ENCODE measurements at places on chromosomes 2 and 18.

GRCh38 chr2:185628985-185629384 is 109.6 kb upstream of the FSIP2 start:
- no peak for DNase-seq

DNA sequence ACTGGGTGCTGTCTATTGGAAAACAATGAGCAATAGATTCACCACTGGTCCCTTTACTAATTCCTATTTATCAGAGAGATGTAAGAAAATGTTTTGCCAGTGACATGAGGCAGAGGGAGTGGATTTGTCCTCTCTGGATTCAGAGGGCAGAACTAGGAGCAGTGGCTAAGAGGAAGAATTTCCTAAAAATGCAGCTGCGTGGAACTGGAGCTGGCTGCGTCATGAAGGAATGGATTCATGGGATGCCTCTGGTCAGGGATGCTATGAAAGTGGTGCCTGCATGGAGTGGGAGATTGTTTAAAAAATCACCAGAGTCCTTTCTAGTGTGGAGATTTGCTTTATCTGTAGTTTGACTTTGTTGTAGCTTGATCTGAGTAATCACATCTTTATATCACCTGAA is 78.3 kb downstream of the ARHGEF33 start:
- DNase-seq = no peak

DNA sequence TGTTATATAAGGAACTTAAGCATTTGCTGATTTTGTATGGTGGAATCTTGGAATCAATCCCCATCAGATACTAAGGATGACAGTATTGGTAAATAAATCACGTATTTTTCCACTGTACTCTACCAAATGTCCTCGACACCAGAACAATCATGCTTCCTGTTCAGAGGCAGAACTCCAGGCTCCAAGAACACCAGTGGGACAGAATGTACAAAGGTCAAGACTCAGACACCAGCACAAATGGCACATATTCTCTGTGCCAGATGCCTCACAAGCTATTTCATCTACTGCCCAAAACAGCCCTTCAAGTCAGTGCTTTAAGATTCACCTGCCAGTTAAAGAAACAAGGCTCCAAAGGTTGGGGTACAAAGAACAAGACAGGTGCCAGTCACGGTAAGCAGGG is 420.5 kb downstream of the STK39 start:
- DNase-seq = no peak

DNA sequence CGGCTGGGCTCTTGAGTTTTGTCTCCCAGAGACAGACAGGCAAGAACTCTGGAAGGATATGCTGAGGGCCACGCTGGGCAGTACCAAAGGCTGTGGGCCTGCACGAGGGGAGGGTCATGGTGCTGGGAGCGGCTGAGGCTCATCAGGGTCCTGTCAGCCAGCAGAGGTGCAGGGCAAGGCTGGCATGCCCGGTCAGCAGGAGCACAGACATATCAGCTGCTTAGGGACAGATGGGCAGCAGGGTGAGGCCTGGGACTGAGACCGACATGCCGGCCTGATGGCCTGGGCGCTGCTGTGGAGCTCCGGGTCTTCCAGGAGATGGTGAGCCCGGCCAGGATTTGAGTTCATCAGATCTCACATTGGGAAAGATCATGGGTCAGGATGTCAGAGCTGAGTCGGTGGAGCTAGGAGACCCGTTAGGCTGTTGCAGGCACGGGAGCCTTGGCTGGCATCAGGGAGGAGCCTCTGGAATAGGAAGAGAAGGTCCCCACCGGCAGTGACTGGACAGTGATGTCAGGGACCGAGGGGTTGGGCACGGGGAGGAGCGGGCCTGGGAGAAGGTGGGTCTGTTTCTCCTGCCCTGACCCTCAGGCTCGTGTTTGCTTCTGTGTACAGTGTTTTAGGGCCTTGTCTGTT is 18.8 kb downstream of the CNDP2 start:
- DNase-seq = no peak

DNA sequence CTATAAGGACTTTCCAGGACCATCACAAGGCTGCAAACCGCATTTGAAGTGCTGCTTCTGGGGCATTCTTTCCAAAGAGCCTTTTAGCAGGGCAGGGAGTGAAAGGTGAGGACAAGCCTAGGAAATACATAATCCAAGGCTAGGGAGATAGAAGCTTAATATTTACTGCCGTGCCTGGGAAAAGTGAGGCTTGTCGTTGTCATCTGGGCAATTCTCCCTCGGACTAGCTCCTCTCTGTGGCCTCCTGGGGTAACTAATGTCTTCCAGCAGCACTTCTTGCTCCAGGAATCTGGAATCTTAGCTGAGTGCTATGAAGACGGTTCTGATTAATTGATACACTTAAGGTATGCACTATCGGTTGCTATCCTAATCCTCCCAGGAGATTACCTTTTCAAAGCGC is 69.3 kb upstream of the ATL2 start:
- DNase-seq = no peak

DNA sequence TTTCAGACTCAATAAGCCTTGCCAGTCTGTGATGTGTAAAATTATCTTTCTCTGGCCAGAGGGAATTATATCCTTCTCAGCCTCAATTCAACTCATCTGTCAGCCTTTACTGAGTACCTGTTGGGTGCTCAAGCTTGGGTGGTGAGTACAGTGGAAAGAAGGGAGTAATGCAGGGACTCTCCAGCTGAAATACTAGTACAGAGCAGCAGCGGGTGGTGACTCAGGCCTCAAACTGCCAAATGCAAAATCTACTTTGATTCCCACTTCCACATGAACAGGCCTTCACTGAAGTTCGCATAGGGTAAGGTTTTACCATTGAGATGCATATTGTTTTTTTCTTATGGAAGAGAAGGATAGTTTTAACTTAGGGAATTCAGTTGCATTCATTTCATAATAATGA is 326.8 kb downstream of the LRRTM1 start:
- DNase-seq = no peak

DNA sequence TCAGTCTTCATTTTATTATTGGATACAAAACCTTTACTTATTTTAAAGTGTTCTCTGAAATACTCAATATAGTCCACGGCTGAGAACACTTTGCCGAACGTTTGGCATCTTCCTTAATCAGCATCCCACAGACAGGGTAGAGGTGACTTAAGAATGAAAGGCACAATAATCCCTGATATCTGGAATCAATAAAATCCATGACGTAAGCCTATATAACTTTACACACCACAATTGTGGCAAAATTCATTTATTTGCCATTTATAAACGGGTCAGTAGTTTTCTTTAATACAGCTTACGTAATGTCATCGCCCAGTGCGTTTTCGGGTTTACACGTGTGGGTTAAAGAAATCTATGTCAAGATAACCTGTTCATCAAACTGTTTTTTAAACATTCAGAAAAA is 1.3 kb downstream of the MGAT4A start:
- no peak for DNase-seq

DNA sequence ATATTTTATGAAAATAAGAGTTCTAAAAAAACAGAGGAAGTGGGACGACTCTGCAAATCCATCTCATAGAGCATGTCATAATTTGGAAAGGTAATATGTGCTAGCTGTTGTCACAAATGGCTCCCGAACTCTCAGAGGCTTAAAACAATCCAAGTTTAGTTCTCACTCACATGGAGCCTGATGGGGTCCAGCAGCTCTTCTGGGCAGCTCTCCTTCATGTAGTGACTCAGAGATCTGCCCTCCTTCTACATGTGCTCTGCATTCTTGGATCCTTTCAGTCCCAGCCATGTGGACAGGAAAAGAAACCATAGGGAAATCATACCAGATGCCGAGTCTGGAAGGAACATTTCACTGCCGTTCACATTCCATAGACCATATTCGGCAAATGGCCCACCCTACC is 180.1 kb upstream of the APCDD1 start:
- no peak for DNase-seq

- DNase-seq = no peak
These were observed 15.7 kb downstream of the ARMC9 start for GRCh38 chr2:231213931-231214642.

DNA sequence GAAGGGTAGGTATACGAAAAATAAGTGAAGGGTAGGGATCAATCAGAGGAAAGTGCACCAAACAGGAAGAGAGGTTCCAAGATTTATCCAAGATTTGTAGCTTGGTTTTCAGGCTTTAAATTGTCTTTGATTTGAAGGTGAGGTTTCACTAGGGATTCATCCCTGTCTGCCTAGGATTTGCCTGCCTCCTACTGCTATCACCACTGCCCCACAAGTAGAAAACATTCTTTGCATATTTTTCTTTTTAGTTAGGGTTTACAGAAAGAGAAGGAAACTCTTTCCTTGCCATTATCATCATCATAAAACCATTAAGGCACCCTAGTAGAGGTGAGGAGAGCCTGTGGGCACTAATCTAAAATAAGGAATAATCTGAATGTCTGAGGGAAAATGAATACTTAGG is 45.8 kb upstream of the TANC1 start:
- no peak for DNase-seq

DNA sequence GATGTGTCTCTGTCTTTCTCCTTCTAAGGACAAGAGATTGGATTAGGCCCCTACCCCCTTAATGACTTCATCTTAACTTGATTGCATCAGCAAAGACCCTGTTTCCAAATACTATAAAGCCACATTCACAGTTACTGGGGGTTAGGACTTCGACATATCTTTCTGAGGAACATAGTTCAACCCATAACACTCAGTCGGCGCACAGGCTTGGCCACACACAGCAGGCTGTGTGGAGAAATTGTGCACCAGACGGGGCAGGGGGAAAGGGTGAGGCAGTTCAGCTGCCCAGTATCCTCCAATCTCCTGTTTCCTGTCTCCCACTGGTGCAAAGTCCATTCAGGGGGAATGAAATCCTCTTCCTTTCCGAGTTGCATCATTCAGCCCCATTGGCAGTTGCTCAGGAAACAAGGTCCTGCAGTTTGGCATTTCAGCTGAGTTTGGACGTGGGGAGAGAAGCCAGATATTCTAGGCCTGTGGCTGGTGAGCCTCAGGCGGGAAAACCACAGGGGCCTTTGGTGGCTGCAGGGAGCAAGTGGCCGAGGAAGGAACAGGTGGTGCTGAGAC is 9.4 kb upstream of the RAPGEF4 start:
- DNase-seq = no peak

DNA sequence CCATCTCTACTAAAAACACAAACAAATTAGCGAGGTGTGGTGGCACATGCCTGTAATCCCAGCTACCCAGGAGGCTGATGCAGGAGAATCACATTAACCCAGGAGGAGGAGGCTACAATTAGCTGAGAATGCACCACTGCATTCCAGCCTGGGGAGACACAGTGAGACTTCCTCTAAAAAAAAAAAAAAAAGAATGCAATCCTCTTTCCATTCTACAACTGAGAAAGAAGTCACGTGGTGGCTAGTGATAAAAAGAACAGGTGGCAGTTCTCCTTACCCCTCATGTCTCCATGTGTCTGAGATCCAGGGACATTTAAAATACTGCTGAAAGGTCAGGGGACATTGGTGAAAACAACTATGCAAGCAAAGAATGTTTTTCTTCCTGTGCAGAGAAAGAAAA is 24.4 kb upstream of the GPR39 start:
- DNase-seq = no peak

DNA sequence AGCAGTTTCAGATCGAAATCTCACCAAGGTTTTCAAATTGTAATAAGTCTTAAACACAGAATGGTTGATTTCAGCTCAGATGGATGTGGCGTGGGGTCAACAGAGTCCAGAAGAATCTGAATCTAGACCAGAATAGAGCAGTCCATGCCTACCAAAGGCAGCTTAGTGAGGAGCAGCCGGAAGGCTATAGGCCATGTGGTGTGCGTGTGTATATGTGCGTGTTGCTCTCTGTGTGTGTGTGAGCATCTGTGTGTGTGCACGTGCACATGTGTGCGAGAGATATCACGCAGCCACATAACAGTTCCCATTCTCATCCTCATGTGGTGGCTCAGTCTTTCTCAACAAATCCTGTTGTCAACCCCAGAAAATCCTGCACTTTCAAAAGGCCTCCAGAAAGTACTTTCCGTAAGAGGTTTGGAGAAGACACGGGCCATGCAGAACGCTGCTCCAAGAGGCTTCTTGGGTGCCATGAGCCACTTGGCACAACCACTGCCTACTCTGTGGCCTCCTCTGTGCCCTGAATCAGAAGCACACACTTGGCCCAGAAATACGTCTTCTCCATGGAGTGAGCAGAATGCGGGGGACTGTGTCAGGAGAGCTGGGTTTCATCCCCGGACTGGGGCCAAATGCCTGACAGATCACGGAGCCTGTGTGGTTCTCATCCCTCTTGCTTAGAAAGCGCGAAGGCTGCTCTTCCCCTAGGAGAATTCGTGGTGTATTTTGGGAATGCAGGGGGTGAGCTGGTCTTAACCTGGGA is 67.3 kb downstream of the ACKR3 start:
- DNase-seq = no peak

DNA sequence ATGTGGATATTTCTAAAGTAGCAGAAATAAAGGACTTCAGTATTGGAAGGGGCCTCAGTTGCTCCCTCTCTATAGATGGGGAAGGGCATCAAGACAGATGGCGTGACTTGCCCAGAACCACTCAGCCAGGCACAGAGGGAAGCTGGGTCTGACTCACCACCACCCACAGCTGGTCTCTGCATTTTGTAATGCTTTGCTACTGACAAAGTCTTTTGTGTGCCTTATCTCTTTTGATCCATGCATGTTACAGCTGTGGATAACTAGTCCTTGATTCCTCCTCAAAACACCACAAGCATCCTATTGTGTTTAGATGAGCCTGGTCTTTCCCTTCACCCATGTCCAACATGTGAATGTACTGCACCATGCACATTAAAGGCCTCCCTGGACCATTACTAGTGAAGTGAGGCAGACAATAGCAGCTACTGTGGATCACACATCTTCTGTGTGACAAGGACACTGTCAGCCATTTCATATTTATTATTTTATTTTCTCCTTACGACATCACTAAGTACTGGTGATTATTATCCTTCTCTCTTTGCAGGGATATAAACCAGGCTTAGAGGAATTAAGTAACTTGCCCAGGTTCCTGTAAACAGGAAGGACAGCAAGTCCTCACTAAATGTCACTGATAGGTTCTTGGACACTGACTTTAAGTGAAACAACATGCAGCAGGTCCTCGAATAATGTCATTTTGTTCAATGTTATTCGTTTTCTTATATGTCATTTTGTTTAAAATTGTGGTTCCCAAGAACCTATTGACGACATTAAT is 29.6 kb upstream of the IL37 start:
- no peak for DNase-seq

GRCh38 chr2:227228061-227228667 is 63.7 kb downstream of the COL4A3 start:
- DNase-seq = peak; percentile 26

GRCh38 chr2:132522901-132523300 is 106.3 kb downstream of the GPR39 start:
- no peak for DNase-seq

DNA sequence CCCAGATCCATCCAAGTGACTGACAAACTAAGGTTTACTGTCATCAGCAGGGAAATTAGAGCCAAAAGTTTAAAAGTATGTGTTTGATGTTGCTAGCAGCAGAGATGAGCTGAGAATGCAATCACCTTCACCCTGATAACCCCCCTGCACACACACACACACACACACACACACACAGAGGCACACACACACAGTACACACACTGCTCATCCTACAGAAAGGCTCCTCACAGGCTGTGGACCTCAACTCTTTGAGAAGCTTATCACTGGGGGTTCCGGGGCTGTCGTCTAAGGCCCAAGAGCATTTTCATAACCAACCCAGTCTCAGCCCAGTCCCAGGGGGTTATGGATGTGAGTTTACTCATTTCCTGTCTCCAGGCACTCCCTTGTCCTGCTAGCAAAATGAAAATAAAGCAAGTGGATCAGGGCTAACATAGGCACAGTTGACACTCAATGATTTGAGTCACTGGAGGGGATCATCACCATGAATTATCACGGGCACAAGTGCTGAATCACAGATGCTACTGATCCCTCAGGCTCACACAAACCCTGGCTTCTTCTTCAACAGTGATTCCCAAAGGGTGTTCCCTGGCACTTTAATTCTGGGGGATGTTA is 76.6 kb downstream of the ALK start:
- no peak for DNase-seq

Measured in NCI-H446 treated with DMSO at 0.1 percent for 48 hours (cell line).